Mesangial cell (primary cell): ENCODE measurements at places on chromosomes 3 and 15. TPM values are rescaled to one million over a fixed set of nuclear protein-coding genes. Genes with fewer than 3 reads are reported as not detected.

GOLGA6L24 gene
- not detected in 2 replicates for total RNA-seq

LRRC31 gene
- not detected in 2 replicates for total RNA-seq

CATSPER2 gene
- total RNA-seq: 0.25 and 0.33 TPM in 2 replicates

TEX55 gene
- not detected in 2 replicates for total RNA-seq

DLL4 gene
- total RNA-seq: 0.13 TPM in 1 of 2 replicates, not detected in the other

BOC gene
- 2.6 and 7.6 TPM in 2 replicates for total RNA-seq
